ENCODE measurements at places on chromosomes 2 and 18.
A peak's percentile ranks its signal among the peaks of the same experiment; 100 is the strongest.

GRCh38 chr2:229740279-229740678 lies 25.9 kb upstream of the DNER start:
- DNase-seq = no peak

DNA sequence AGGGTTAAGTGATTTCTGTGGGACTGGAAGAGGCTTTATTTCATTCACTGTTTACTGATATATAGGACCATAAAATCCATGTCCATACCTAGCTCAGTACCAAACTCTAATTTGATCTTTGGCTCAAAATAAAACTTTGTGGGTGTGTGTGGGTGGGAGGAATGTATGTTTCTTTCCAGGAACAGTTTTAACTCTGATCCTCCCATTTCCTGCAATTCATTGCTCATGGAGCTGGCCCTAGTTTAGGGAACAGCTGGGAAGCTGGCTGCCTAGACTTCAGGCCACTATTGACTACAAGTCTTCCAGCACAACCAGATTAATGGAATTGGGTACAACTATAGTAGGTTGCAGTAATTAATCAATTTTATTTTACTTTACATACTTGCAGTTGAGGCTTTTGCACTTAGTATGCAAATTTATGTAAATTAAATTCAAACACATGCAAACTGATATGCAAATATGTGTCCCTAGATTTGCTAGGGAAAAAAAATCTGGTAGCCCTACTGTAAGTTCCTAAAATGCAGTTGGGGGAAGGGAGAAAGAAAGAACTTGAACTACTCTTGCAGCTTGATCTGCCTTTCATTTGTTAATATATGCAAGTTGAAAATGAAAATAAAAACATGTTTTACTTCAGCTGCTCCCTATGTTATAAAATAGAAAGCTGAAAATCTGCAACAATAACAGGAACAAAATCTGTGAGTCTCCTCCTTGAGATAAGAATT lies 1070.3 kb upstream of the CELF4 start:
- no peak for DNase-seq

DNA sequence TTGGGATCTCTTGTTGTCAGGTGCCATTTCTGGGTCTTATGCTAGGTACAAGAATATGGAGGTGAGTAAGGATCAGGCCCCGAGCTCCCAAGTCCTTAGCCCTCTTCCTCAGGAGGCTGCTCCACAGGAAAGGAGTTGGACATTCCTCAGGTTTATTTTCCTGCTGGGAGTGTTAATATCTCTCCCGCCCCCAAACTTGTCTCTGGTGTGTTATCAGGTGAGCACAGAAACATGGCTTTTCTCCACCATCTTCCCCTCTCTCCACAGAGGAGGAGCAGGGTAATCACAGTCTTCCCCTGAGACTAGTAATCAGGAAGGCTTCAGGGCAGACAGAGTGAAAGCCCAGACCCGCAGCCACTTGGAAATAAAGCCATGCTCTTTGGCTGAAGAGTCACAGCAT lies 73.3 kb upstream of the CAPN13 start:
- no peak for DNase-seq

DNA sequence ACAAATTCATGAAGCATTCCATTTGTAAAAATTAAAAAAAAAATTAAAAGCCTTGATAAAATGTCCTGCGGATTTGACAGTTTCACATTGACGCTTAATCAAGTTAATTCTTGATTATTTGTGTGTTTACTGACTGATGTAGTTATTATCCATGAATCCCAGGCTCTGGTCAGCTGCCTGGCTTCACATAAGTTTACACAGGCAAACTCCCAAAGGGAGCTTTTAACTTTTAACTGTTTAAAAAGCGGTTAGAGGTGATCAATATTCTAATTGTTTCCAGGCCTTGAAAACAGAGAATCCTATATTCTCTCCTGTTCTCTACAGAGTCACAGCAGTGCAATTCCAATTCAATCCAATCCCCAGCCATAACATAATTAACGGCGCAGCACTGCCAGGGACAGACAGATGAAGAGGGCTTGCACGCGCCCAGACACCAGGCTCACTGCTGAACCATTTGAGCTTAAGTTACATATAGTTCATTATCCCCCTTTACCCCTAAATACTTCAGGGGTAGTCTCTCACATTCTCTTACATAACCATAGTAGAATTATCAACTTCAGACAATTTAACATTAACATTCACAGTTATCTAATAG lies 47.5 kb downstream of the ATP8B1 start:
- DNase-seq = no peak

- DNase-seq = no peak
These were observed 55.9 kb upstream of the RTN4 start for GRCh38 chr2:55106148-55106547.

DNA sequence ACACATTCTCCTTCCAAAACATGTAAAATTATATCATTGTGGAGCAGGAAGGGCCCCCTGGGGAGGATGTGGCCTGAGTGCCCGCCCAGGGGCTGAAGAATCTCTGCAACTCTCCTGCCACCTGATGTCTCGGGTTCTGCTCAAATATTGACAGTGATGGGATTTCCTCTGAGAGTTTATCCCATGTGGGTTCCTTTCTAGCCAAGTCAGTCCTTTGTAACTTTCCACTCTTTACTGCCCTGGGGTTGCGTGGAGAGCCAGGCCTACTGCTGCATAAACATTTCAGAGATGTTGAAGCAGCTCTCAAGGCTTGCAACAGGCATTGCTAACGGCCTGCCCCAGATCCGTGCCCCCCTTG lies 4.0 kb upstream of the RAB17 start:
- no peak for DNase-seq

DNA sequence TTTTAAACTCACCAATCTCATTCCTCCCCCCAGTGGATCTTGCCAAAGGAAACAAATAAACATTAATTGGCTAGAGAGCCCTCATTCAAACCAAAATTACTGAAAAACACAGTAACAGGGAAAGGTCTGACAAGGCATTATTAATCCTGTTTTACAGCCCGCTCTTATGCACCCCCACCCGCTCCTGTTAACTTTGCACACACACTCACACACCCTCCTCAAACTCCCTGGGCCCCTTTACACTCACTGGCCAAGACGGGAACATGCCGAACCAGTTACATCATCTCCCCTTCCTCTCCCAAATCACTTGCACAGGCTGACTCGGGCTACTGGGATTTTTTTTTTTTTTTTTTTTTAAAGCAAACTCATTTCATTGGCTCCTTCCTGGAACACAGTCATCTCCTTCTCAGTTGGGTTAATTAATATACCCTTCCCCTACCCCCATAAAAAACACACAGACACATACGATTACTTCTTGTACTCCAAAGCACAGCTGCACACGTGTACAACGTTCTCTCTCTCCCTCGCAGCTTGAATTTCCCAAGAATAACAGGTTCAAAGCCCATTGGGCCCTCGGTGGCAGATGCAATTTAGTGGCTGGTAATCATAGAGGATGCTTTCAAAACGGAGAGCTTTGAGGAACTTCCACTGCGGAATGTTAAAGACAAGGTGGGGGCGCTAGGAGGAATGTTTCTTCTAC lies 31.8 kb downstream of the KLF7 start:
- peak; percentile 89 for DNase-seq

GRCh38 chr18:11821643-11822237 lies 29.5 kb upstream of the CHMP1B start:
- DNase-seq = no peak

DNA sequence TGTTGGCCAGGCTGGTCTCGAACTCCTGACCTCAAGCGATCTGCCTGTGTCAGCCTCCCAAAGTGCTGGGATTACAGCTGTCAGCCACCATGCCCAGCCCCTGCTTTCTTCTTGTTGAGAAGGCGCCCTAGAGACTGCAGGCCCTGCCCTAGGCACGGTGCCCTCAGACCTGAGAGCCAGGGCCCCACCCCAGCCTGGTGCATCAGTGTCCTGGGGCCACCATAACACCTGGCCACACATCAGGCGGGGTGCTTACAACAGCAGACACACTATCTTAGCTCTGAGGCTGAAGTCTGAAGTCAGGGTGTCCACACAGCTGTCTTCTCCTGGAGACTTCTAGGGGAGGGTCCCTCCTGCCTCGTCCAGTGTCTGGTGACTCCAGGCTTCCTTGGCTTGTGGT lies 120.6 kb downstream of the NDUFA10 start:
- DNase-seq = no peak

- DNase-seq = no peak
These were observed 217.2 kb downstream of the NR4A2 start for GRCh38 chr2:156115338-156115737.

GRCh38 chr2:119289642-119290041 lies 66.0 kb downstream of the STEAP3 start:
- DNase-seq = no peak

GRCh38 chr2:65054749-65055421 lies 1.3 kb upstream of the CEP68 start:
- no peak for DNase-seq

GRCh38 chr2:45754131-45755010 lies 102.9 kb downstream of the PRKCE start:
- DNase-seq = no peak

DNA sequence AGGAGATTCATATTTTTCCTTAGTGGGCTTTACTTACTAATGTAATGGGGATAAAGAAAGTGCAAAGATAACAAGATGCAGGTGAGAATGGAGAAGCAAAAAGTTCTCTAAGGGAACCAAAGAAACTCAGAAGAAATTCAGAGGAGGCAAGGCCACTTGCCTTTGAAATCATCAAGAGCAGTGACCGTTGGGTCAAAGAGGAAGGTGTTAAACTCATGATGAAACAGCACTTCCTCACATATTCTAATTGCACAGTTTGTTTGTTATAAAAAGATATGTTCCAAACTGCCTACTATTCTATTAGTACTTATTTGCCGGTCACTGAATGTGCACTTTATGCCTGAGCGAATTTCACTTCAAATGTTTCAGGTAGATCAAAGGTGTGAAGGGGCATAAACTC lies 975.1 kb downstream of the BCL11A start:
- DNase-seq = no peak

- DNase-seq = no peak
These were observed 51.4 kb downstream of the PAX8 start for GRCh38 chr2:113227290-113227689.

GRCh38 chr2:69134306-69134945 lies 121.4 kb downstream of the ANTXR1 start:
- peak; percentile 33 for DNase-seq

DNA sequence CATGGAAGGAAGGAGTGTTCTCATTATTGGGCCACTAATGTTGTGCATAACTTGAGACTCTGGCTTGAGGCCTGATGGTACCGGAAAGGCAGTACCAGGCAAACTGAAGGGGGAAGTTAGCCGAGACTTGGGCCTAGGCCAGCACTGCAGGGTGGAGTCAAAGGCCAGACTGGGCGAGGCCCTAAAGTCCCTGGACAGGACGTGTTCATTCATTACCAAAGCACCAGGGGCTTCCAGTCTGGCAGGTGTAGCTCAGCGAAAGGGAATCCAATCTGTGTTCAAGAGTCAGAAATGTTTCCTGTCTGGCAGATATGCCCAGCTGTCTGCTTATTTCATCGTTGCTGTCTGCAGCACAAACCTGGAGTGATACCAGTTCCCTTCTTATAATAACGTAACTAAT lies 4.7 kb upstream of the ITSN2 start:
- peak; percentile 3 for DNase-seq

DNA sequence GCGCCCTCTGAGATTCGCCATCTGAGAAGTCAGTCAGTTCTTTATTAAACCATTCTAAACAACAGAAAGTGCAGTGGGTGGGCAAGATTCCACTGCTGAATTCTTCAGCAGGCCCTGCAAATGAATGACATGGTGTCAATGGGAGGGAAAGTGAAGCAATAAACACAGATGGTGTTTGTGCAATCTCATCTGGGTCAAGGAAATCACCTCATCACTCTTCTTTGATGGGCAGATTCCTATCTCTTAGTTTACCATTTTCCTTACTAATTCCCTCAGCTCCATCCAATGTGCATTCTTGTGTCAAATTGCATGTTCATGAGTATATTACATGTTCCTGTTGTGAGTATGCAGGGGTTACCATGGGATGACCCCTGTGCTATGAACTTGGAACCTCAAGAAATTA lies 100.7 kb upstream of the CYP1B1 start:
- no peak for DNase-seq

DNA sequence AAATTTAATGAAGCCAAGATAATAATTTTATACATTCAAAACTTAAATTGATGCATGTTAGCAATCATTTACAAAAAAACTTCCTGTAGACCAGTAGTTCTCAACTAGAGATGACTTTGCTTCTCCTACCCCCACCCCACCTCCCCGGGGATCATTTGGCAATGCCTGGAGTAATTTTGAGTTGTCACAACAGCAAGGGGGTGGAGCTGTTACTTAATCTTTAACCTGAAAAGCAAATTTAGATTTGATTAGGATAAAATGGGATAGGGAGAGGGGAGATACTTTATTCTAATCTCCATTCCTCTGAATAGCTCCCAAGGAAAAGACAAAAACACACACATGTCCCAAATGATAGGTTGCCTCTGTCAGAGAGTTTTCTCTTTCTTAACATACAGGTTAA lies 4.2 kb downstream of the SLC40A1 start:
- DNase-seq = no peak

DNA sequence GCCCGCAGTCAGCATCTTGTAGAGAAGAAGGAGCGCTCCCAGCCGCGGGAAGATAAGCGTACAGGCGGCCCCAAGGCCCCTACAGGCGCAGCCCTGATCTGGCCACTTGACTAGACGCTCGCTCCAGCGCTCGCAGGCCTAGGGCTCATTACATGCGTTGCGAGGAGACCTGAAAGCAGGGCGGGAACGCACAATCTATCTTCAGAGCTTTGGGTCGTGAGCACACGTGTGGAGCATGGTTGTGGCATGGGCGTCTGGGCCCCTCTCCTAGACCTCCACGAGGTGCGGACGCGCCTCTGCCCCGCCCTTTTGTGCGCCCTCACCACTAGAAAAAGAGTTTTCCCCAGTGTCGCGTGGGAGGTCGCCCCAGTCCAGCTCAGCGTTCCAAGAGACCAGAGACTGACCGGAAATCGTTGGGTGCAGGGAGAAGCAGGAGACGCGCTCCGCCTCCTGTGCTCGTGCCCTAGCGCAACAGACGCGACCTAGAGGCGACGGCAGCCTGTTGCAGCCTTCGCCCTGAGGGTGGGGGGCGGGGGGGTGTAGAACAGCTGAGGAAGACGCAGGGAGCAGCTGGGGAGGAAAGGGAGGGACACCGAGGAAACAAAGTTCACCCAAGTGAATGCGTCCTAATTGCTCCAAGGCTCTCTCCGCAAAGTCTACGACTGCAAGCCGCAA lies 12.6 kb downstream of the NR4A2 start:
- no peak for DNase-seq

DNA sequence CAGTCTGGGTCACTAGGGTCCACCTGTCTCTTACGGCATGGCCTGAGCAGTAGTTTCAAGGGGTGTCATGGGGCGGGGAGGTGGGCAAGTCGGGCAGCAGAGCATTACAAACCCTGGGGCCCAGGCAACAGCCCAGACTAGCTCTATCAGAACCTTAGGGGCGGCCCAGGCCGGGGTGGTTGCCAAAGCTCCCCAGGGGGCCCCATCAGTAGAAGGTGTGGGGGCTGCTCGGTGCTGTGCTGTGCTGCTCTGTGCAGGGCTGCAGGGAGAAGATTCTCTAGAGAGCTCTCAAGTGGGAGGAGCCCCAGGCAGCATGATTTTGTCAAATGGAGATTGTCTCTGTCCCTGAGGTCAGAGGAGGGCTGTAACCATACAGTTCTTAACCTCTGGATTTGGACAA lies 36.4 kb upstream of the SLC14A1 start:
- no peak for DNase-seq

- DNase-seq = no peak
These were observed 142.3 kb upstream of the TANK start for GRCh38 chr2:161017780-161018470.
